ENCODE measurements at places on chromosomes 1 and 21.

DNA sequence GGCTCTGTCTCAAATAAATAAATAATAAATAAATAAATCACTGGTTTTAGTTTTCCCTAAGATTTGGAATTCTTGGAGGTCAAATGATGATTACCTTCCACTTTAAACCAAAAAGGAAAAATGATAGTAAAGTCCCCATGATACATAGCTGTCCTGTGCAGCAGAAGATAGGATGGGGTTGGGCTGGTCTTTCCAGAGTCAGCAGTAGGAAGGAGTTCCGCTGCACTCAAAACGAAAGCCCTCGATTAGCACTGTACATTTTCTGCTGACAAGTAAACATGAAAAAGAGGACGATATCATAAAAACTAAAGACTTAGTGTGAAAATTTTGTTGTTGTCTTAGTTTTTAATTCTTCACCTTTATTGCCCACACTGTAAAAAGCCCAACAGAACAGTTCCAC is 79.7 kb downstream of the ATP5PO start:
- no peak for DNase-seq

DNA sequence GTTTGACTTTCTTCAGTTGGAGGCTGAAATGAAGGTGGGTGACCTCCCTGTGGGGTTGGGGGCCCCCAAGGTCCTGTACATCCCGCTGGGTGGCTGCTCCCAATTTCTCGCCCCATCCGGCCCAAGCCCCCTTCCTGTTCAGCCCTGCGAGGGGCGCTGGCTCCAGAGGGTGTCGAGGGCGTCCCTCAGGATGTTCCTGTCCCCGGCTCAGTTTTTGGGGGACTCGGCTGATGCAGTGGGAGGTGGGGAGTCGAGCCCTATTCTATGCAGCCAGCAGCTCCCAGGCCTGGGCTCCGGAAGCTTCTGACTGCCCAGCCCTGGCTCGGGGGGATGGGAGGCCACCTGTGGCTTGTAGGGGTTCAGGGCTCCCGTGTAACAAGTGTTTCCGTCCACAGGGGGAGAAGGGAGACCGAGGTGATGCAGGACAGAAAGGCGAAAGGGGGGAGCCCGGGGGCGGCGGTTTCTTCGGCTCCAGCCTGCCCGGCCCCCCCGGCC is 38.2 kb downstream of the SLC19A1 start:
- DNase-seq = no peak

DNA sequence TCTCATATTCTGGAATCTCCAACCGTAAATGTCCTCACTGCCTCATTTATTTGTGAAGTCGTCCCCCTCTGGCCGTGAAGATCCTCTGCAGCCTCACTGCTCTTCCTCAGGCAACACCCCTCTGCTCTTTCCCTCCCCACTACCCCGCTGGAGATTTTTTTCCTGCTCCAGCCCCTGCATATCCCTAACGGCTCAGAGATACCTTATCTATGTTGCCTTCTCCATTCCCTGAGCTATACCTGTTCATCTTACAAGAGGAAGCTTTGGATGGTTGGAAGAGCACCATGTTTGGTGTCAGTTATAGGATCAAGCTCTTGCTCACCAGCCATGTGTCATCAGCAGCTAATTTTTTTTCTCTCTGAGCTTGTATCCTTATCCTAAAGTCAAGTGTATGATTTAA is 26.4 kb downstream of the LRRC8B start:
- DNase-seq = no peak

DNA sequence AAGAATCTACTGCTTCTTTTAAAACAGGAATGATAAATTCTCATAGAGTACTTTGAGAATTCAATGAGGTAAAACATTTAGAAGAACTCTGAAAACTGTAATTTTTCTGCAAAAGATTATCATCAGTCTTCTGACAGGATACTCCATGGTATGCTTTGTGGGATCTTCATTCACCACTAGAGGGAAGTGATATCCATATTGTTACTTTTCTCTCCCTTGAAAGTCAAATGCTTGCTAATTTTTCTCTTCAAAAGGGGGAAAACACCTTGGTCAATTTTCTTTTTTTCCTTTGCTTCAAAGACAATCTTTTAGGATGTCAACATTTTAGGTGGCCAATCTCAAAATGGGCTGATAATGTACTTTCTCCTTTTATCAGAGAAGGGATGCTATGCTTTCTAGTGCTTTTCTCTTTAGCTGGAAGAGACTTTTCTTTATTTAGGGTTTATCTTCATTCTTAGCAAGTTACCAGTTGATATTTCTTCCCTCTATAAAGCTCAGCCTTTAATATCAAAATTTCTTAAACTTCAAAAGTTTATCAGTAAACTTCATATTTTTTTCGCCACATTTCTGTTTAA is 95.5 kb downstream of the NEGR1 start:
- DNase-seq = no peak

- DNase-seq = no peak
These were observed 8.8 kb downstream of the GIPC2 start for GRCh38 chr1:78054559-78054958.

Data from activated CD4-positive, alpha-beta T cell treated with anti-CD3 and anti-CD28 coated beads, Interleukin-2, Interleukin-6, amounts not matched to agents 100 ng/mL and 50 ng/mL, durations not matched to agents 16 hours and 8 hours (primary cell).